Inflammatory macrophage treated with lipopolysaccharide for 4 hours (primary cell): ENCODE measurements at places on chromosomes 1 and 21.

GRCh38 chr1:186511761-186512637 lies 51.1 kb upstream of the PDC start:
- peak; percentile 64 for DNase-seq

GRCh38 chr1:157460381-157460780 lies 91.9 kb downstream of the FCRL5 start:
- DNase-seq, result no peak

GRCh38 chr1:210565306-210565705 lies 236.6 kb downstream of the HHAT start:
- DNase-seq, result no peak

GRCh38 chr1:16122916-16123315 lies 33.0 kb downstream of the EPHA2 start:
- DNase-seq, result peak; percentile 90

DNA sequence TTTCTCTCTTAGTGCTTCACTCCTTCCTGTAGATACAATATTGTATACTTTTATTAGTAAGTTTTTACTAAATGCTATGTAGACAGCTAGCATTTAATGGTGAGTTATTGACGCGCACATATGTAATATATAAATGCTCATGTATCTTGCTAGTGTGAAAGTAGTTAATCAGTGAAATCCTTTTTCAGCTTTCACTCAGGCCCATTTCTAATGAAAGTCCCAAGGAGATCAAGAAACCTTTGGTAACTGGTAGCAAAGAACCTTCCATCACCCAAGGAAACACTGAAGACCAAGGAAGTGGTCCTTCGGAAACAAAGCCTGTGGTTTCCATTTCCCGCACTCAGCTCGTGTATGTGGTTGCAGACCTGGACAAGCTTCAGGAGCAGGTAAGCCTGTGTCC lies 27.2 kb downstream of the AGT start:
- no peak for DNase-seq

DNA sequence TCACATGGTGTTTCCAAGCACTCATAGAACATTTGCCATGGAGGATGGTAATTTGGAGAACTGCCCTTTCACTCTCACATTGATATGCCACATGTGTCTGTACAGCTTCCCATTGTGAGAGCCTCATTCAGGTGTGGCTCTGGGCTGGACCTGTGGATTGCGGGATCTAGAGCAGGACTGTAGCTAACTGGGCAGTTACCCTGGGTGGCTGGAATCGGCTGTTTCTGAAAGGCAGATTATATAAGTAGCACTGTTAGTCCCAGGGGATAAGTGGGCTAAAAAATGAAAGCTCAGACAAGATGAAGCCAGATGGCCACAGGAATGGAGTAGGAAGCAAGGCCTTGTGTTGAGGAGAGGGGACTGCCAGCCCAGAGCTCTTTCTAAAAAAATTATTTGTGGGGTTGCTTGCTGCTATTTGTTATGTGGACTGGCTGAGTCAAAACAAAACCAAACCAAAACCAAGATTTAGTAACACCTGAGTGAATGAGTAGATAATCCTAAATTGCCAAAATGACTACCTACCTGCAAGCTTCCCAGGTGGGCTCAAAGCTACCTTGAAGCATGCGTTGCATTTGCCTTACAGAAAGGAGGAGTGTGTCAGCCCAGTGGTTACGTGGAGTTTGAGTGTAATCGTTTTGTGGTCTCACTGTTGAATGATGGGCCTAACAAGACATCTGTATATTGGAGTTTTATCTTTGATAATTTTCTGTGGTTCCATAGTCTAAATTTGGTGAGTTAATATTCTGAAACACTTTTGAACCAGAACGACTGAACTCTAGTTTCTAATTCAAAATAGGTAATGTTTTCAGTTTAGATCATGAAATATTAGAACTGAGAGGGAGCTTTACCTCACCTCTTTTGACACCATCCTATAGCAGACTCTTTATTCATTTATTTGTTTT lies 58.0 kb downstream of the SDCCAG8 start:
- no peak for DNase-seq
